ENCODE measurements at places on chromosomes 7 and 10. TPM values are rescaled to one million over a fixed set of nuclear protein-coding genes. Genes with fewer than 3 reads are reported as not detected.

GRCh38 chr10:68474021-68474420 is 2.2 kb upstream of the DNA2 start:
- no peak for DNase-seq

Gene MLLT10
- polyA plus RNA-seq: 42.4 TPM

GRCh38 chr7:157006205-157006747 is 4.2 kb downstream of the MNX1 start:
- no peak for DNase-seq

Gene DGKI
- polyA plus RNA-seq: 1.8 TPM

GRCh38 chr10:46543466-46544377 is 12.7 kb downstream of the GPRIN2 start:
- DNase-seq: no peak

DNA sequence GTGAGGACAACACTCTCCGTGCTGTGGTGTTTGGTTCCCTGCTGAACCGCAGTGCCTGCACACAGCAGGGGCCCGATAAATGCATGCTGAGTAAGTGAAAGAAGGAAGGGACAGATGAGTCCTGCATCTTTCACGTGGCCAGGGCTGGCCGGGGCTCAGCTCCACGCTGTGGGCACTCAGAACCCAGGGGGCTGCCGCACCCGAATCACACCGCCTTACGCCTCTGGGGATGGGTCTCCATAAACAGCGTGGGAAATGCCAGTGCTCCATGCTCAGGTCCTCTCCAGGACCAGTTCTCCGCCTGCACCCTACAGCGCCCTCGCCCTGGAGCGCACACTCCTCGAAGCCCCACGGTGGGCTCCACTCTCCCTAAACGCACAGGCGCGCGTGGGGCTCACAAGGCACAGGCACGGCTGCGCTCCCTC is 38.1 kb downstream of the RASGEF1A start:
- DNase-seq: no peak

Gene NEUROD6
- polyA plus RNA-seq: not detected

Gene PTPRN2
- polyA plus RNA-seq: 9.6 TPM

- no peak for DNase-seq
Observed at GRCh38 chr7:106777674-106778299, 87.3 kb upstream of the PIK3CG start.

DNA sequence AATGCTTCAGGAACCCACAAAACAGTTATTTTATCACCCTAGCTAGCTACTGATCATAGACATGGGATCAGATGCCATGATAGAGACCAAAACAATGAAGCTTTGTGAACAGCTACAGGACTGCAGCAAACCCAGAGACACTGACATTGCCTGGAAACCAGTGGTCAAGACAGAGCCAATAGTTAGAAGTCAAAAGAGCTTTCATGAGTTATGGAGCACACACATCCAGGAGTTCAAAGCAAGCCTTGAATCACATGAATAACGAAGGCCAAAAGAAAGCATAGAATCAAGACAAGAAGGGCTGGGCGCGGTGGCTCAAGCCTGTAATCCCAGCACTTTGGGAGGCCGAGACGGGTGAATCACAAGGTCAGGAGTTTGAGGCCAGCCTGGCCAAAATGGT is 34.5 kb upstream of the GSAP start:
- DNase-seq: no peak

- no peak for DNase-seq
Observed at GRCh38 chr7:151453326-151453791, 13.4 kb upstream of the CRYGN start.

DNA sequence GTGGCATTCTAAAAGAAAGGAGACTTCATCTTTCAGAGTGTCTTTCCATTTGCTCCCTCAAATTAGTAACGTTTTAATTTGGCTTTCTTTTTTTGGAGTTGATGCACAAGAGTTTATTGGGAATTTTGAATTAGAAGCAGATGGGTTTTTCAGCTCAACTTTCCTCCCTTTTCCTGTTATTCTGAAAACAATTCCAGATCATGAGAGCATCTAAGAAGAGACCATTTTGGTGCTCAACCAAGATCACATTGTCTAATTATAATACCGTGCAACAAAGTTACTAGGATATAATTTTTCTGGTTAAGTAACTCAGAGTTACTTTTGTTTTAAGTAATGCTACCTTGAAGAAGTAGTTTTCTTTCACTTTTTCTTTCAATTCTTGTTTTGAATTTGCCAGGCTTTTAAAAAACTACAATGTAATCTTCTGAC is 396.6 kb upstream of the KLF6 start:
- DNase-seq: no peak

GRCh38 chr10:71388171-71388570 is 8.5 kb upstream of the CDH23 start:
- no peak for DNase-seq

Gene MPP7
- polyA plus RNA-seq: 10.3 TPM

GRCh38 chr10:75435291-75435690 is 3.9 kb downstream of the LRMDA start:
- DNase-seq: no peak

Measured in right renal pelvis (tissue), 4 donors.